ENCODE measurements at places on chromosomes 3 and 15.

DNA sequence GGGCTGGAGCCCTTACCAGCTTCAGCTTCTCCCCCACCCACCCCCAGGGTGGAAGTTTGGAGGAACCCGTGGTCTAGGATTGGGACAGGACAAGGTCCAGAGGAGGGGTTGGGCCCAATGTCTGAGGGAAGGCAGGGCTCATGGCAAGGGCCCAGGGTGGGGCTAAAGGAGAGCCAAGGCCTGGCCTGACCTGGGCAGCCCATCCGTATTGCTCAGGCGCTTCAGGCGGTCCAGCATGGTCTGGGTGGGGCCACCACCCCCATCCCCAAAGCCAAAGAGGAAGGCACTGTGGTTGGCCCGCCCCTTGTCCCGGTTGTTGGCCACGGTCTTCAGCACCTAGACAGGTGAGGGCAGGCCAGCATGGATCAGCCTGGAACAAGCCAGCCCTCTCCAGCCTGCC is 7.6 kb downstream of the MAN2C1 start:
- no peak for DNase-seq

- no peak for DNase-seq
Observed at GRCh38 chr3:148074946-148075345, 622.8 kb upstream of the AGTR1 start.

GRCh38 chr15:57213862-57214261 is 162.4 kb upstream of the CGNL1 start:
- DNase-seq, result peak; percentile 77

GRCh38 chr3:185009650-185010049 is 143.2 kb downstream of the C3orf70 start:
- DNase-seq, result no peak

DNA sequence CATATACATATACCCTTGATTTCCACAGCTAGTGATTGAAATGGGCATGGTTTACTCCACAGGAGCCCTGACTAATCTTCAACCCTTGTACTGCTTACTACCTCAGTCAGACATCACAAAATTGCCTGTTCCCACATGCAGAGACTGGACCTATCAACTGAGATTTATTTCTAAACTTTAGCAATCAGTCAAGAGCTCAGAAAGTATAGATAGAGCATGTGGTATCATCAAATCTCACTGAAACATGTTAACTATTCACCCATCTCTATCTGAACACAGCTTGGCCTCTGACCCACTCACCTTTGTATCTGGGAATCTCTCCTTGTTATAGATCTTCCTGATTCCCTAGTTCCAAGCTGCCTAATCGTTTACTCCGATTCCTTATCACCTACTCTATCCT is 14.6 kb downstream of the ADAM10 start:
- no peak for DNase-seq

DNA sequence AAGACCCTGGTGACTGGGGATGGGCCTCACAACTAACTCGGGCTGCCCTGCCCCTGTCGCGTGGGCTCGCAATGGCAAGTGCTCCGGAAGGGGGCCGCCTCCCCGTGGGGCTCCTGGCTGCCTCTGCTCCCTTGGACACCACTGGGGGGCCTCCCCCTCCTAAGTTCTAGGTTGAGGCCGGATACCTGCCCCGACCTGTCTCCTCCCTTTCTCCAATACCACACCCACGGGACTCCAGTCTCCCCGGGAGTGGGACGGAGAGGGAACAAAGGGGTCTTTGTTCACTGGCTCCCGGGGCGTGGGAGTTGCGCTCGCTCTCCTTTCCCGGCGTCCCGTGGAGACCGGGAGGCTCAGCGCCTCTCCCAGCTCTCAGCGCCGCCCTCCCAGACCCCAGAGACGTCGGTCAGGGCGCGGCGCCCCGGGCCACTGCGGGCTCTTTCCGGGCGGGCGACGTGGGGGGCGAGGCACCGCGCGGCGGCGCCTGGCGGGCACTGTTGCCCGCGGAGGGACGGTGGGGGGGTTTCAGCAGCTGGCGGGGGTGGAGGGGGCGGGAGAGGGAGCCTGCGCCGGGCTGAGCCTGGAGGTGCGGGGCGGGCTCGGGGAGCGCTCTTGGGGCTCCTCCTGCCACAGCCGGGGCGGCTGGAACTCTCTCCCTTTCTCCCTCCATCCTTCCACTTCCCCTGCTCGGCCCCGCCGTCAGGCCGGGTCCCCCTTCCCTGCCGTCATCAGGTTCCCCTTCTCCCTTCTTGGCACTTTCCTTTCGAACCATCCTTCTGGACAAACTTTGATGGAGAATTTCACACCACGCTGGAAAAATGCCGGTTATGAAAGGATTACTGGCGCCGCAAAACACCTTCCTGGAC is at the start of gene KCNH8:
KCNH8 (plus strand) TSS at position 606 of the 863 bp plus-strand sequence; CDS start at position 816, 210 bp downstream.
- no peak for DNase-seq

DNA sequence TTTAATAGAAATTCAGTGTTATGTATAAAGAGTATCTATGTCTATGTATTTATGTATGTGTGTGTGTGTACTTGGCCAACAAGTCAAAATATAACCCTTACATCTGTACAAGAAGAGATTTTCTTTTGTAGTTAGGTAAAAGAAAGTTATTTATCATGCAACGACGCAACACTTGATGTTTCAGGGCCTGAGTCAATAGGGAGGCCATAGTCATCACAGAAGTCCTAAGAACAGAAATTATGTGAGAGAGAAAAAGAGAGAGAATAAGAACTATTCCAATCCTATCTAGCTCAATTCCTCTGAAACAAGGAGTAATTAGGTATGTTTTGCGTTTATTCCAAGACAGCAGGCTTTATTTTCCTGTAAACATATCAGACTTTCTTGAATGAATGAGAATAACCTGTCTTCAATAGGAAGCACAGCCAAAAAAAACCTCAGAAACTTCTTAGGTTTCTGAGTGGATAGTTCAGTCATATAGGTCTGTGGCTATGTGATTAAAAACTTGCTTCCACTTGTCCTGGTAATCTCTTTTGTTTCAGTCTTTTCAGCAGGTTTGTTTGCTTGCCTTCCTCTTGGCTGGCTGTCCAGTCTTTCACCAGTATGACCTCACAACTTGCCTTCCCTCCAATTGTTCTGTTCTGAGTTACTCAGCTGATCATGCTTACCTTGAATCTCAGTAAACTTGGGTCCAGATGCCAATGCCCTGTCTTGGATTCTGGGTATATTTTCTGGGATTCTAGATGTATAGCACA is 382.4 kb upstream of the GBE1 start:
- DNase-seq, result no peak

- peak; percentile 87 for DNase-seq
Observed at GRCh38 chr3:111648991-111649579, 53.9 kb upstream of the ZBED2 start.

GRCh38 chr3:56810577-56811545 is 9.1 kb upstream of the ARHGEF3 start:
- no peak for DNase-seq

- peak; percentile 26 for DNase-seq
Observed at GRCh38 chr15:75639191-75639708, 774 bp downstream of the IMP3 start.

DNA sequence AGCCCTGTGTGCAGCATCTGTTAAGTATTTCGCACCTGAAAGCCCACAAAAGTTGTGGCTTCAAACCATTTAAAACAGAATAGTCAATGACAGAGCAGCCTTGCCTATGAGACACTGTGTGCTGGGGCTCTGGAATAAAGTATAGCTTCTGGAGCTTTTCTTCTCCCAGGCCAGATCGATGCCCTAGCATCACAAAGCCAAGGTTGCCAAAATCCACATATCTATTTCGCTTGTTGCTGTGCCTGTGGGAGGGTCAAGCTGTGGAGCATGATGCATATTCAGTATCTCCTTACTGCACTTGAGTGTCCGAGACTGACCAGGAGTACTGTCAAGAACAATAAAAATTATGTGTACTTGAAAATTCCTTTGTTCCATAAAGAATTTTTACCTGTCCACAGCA is 7.6 kb downstream of the PLOD2 start:
- DNase-seq, result no peak

DNA sequence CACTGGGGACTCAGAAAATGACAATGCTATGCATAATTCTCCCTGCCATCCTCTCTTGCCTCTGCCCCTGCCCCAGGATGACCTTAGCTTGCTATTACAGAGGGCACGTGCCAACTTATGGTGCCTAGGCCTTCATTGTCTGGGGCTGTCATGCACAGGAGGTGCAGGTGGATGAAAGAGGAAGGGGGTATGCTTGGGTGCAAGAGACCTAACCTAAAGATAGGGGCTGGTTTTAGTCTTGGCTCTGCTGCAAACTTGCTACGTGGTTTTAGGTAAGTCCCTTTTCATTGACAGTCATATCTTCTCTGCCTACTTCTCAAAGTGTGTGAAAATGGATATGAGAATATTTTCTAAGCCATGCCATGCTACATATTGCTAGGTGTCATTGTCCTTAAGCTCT is 161.3 kb downstream of the EPHB1 start:
- DNase-seq, result no peak

- peak; percentile 77 for DNase-seq
Observed at GRCh38 chr3:111577798-111578685, 17.1 kb downstream of the ZBED2 start.

GRCh38 chr3:175304404-175304803 is 445.3 kb downstream of the NAALADL2 start:
- no peak for DNase-seq

DNA sequence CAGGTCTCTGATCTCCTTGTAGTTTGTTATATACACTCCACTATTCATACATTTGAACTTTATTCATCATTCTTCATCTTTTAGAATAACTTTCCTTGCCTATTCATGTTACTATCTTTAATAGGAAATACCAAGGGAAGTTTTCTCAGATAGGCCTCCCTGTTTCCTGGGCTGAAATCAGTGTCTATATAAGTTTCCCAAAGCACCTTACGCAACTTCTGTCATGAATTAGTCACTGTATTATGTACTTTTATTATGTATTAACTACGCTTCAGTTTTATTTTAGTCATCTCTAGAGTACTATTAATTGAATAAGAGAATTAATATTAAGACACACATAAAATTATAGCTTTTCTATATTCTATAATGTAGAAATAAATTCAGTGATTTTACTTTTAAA is 1481.5 kb downstream of the OTOL1 start:
- DNase-seq, result peak; percentile 30

GRCh38 chr3:32401126-32401525 is 9.5 kb downstream of the CMTM7 start:
- no peak for DNase-seq

GRCh38 chr15:29046977-29047376 is 161.2 kb downstream of the APBA2 start:
- no peak for DNase-seq

- no peak for DNase-seq
Observed at GRCh38 chr3:74640211-74640610, 25.8 kb upstream of the CNTN3 start.
